ENCODE measurements at places on chromosomes 3 and 15.

- DNase-seq = no peak
Measured at GRCh38 chr3:101340591-101340990, 20.2 kb upstream of the IMPG2 start.

DNA sequence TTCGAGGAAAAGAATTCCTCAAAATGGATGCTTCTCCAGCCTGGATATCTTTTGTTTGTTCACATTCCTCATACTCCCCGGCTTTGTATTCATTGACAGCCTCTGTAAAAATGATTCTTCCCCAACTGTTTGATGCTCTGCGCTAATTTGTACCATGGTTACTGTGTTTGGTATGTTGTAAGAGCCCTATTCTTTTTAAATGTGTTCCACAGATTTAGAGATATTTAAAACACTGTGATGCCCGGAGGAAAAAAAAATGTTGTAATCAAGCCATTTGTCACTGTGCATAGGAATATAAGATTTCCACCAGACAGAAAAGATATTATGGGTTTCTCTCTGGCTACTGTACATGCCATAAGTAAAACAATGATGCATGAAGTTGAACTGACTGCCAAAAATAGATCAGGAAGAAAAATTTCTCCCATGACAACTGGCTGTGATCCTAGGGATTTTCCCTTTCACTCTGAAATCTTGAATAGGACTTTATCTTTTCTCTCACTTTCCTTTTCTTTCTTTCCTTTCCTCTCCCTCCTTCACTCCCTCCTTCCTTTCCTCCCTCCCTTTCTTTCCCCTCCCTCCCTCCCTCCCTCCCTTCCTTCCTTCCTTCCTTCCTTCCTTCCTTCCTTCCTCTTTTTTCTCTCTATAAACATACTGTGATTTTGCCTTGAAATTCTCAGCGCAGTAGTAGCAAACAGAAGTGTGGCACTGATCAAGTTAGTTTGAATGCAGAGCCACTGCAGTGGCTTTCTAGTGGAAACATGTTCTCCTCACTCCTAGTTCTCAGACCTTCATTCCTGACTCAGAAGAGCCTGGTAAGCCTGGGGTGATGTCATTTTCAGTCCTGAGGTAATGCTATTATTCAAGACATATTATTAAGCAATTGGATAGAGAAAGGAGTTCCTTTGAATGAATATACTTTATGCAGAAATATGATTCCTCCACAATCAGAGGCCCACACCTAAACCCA, 254.9 kb upstream of the TBL1XR1 start:
- peak; percentile 84 for DNase-seq

DNA sequence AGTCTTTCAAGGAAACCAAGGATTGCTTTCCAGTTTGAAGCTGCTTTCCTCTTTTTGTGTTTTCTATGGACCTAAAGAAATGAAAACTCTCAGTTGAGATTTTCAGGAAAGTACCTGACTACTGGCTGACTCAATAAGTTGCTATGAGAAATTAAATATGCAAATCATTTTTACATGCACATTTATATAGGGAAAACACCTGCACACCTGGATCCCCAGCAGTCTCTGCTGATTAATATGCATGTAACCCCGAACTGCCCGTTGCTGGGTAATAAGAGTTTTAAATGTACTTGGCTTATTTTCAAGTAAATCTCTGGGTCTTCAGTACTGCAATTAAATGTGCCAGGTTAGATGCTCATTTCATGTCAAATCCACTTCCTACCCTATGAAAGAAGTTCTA, 77.2 kb downstream of the KBTBD8 start:
- no peak for DNase-seq

- DNase-seq = peak; percentile 68
Measured at GRCh38 chr3:183324083-183324482, 71.0 kb downstream of the B3GNT5 start.

DNA sequence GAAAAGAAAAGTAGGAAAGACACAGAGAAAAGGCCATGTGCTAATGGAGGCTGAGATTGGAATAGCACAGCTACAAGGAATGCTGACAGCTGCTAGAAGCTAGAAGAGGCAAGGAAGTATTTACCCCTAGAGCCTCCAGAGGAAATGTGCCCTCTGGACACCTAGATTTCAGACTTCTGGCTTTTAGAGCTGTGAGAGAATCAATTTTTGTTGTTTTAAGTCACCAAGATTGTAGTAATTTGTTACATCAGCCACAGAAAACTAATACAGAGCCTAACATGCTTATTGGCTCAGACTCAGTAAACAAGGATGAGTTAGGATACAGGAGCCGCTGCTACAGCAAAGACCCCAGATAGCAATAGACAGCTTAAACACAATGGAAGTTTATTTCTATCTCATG, 33.1 kb upstream of the GLCE start:
- no peak for DNase-seq

DNA sequence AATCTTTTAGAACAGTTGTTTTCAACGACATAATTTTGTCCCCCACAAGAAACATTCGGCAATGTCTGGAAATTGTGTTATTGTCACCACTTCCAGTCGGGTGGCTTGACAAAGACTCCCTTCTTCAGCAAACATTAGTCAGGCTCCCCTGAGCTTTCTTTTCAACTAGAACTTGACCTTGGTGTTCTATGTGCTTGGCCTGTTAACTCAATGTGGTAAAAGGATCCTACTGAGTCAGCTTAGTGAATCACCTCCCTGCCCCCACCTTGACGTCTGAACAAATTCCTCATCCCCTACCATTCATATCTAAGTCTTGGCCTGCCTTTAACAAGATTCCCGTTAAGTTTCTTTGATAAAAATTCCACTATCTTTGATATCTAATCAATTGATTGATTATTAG, 465.0 kb upstream of the ROBO1 start:
- DNase-seq = peak; percentile 40

DNA sequence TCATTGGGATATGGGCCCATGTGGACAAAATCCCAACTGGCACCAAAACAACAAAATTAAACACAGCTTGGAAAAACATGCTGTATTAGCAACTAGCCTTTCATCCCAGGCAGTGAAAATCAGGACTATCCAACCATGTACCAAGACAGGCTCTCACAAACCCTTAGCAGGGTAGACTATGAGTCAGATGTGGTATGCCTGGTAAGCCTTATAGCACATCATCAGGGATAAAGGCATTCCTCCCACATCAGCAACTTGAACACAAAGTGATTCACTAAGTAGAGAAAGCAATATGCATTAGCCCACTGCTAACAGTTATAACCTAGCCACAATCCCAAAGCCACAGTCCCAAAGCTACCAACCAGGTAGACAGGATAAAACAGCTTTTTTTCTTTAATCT, 8.0 kb downstream of the CEP152 start:
- DNase-seq = peak; percentile 10

- no peak for DNase-seq
Measured at GRCh38 chr15:25525741-25526140, 86.9 kb upstream of the UBE3A start.

- no peak for DNase-seq
Measured at GRCh38 chr3:133368371-133369067, 31.3 kb upstream of the BFSP2 start.

DNA sequence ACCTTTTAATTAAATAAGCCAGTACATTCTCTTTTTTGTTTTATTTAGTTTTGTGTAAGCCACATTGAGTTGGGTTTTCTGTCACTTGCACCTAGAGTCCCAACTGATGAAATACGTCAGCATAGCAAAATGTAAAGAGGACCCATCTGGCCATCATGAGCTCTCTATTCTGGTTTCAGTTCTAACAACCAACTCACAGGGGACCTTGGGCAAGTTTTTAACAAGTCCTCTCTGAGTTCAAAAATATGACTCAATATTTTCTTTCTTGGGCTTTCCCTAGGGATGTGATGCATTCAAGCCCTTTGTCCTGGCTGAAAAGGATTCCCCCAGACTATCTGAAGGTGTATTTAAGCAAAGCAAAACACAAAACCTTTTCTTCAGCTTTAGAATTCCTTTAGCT, 32.9 kb downstream of the PLCH1 start:
- DNase-seq = no peak

DNA sequence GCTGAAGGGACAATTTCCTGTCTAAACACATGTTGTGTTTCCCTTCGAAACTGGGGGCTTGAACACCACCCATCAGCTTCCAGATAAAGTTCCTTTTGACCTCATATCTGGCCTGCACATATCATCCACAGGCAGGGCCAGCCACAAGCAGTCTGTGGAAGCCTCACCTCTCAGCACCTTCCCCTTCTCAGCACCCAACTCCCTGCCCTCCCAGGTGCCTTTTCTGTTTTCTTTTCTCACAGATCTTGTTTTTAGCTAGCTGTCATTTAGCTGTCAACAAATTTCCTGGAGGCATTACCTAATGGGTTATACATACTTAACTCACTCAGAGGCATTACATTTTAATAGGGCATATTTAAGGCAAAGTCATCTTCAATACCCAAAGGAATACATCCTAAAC, 93.9 kb downstream of the SEMA6D start:
- DNase-seq = no peak

DNA sequence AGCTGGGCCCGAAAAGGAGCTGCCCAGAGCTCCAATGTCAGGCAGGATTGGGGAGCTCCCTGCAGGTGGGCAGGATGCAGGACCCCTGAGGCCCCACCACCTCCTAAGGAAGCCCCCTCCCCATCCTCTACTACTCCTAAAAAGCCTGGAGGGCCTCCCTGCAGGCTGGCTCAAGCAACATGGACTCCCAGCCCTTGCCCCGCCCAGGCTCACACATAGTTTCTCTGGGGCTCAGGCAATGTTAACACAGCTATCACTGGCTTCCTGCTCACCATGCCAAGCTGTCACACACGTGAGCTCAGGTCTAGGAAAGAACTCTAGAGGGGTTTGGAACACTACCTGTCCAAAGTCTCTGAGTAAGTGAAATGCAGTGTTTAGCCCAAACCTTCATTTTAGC, 65.4 kb upstream of the ZNF148 start:
- no peak for DNase-seq

GRCh38 chr3:45035441-45036301, 9.6 kb downstream of the CLEC3B start:
- no peak for DNase-seq

DNA sequence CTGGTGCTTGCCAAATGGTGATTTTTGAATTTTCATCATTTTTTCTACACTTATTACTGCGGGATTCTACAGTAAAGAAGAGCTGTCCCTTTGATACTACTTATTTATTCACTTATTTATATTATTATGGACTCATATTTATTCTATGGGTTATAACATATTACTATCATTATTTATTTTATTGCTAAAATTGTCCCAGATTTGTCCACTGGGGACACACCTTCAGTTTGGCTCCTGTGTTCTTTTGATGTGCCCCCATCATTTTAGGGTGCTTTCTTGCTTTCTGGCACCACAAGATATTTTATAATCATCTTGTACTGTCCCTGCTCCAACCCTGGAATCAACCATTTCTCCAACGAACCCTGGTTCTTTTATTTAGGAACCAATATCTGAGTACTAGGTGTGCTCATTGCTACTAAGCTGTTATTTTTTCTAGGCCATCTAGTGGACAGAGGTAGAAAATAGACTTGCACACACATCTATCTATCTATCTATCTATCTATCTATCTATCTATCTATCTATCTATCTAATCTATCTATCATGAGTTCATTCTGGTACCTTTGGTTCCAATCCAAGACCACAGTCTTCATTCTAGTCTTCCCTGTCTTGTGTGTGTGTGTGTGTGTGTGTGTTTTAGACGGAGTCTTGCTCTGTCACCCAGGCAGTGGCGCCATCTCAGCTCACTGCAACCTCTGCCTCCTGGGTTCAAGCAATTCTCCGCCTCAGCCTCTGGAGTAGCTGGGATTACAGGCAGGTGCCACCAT, 16.0 kb downstream of the SLC22A14 start:
- DNase-seq = peak; percentile 41

GRCh38 chr15:80003171-80003570, 32.2 kb upstream of the BCL2A1 start:
- DNase-seq = no peak

- no peak for DNase-seq
Measured at GRCh38 chr3:111797171-111797615, 61.9 kb upstream of the PHLDB2 start.

DNA sequence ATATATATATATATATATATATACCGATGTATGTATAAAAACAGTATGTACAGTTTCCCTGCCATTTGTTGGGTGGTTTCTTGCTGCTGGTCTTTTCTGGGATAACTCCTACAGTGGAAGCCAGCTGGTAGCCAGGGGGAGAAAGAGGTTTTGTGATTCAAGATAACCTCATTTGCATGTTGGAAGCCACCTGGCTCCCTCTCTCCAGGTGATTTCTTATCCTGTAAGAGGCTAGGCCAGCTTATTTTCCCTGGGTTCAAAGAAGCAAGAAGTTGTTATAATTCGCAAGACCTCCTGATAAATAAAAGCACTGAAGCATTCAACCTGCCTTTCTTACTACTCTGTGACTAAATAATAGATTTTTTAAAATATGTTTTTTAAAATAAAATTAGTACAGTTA, 443.3 kb downstream of the VGLL3 start:
- DNase-seq = no peak

- DNase-seq = no peak
Measured at GRCh38 chr15:62644889-62645742, 397.4 kb upstream of the TPM1 start.
